Activated CD8-positive, alpha-beta T cell treated with anti-CD3 and anti-CD28 coated beads for 36 hours (primary cell): ENCODE measurements at places on chromosomes 1 and 21. TPM values are rescaled to one million over a fixed set of nuclear protein-coding genes. Genes with fewer than 3 reads are reported as not detected.
A peak's percentile ranks its signal among the peaks of the same experiment; 100 is the strongest.

RAP1GAP gene
- 1.6 TPM for total RNA-seq

DNA sequence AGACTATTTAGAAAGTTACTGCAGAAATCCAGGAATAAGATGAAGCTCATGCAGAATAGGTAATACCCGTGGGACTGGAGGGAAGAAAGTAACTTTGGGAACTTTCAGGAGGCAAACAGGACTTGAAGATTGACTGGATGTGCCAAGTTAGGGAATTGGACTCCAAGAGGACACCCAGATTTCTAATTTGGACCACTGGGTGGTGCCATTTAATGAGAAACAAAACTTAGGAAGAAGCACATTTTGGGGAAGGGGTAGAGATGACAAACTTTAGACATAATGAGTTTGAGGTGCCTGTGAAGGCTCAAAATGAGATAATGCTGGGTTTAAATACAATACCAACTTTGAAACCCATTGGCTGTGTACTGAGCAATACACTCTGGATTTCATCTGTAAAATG, 3.3 kb upstream of the B4GALT3 start:
- DNase-seq: no peak

- DNase-seq: no peak
Observed at GRCh38 chr1:1437904-1438376, 2.5 kb downstream of the VWA1 start.

CRNN gene
- not detected for total RNA-seq

DNA sequence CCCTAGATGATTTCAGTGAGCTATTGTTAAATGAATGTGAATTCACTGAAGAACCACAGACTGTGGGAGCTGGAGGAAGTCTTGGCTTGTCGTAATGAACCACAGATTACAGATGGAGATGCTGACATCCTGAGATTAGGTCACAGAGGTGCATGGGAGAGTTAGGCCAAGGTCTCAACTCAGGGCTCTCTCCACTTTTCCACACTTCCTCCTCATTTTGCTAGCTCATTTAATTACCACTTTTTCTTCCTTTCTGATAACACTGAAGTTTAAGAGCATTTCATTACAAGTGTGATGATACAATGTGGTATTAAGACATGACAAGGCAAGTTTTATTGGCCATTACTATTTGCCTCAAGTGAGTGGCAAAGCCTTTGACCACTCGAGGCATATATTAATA, 30.8 kb downstream of the ST6GALNAC3 start:
- no peak for DNase-seq

DNA sequence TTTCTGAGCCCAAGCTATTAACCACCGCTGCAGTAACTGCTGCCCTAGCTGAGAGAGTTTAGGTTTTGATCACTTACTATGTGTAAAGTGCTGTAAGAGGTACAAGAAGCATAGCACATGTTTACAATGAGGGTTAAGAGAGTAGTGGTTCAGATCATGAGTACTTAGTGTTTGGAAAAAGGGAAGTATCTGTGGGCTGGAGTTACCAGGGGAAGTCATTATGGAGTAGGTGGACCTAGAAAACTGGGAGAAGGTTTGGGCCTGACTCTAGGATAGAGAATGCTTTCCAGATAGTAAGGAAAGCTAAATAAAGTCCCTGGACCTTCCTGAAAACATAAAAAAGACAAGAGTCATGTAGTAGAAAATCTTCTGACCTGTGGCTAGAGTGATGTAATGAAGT, 149.6 kb upstream of the PLXNA2 start:
- DNase-seq: no peak

CLIC4 gene
- 21.8 TPM for total RNA-seq

VSIG8 gene
- not detected for total RNA-seq

XCL1 gene
- 106 TPM for total RNA-seq

KCNAB2 gene
- total RNA-seq: 299 TPM

DNA sequence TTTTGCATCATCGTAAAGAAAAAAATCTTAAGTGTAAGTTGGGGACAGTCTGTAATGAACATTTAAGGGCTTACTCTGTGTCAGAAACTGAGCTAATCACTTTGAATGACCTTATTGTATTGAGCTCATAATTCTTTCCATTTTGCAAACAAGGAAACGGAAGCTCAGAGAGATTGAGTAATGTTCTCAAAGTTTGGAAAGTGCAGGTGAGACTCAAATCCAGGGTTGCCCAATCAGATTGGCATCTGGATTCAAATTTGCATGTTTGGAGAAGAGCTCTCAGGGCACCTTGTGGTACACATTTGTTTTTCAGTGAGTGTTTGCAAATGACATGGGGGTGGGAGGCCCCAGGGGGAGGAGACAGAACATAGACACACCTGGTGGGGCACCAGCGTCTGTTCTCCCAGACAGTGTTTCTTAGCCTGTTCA, 8.0 kb downstream of the ALPL start:
- DNase-seq: no peak

- no peak for DNase-seq
Observed at GRCh38 chr21:42248783-42249597, 30.1 kb downstream of the ABCG1 start.

DNA sequence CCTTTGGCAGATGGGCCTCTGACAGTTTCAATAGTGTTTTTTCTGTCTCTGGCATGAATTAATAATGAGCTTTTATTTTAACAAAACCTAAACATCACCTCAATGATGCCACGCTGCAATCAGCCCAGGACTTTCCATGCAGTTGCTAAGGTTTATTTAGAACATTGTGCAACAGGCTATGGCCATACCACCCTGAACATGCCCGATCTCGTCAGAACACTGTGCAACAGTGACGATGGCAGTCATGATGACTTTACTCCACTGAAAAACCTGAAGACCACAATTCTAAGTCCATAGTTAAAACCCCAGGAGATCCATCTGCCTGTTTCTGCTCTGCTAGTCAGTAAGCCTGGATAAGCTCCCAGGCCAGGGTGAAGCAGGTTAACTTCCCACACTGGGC, 310.0 kb downstream of the PBX1 start:
- DNase-seq: no peak

DNA sequence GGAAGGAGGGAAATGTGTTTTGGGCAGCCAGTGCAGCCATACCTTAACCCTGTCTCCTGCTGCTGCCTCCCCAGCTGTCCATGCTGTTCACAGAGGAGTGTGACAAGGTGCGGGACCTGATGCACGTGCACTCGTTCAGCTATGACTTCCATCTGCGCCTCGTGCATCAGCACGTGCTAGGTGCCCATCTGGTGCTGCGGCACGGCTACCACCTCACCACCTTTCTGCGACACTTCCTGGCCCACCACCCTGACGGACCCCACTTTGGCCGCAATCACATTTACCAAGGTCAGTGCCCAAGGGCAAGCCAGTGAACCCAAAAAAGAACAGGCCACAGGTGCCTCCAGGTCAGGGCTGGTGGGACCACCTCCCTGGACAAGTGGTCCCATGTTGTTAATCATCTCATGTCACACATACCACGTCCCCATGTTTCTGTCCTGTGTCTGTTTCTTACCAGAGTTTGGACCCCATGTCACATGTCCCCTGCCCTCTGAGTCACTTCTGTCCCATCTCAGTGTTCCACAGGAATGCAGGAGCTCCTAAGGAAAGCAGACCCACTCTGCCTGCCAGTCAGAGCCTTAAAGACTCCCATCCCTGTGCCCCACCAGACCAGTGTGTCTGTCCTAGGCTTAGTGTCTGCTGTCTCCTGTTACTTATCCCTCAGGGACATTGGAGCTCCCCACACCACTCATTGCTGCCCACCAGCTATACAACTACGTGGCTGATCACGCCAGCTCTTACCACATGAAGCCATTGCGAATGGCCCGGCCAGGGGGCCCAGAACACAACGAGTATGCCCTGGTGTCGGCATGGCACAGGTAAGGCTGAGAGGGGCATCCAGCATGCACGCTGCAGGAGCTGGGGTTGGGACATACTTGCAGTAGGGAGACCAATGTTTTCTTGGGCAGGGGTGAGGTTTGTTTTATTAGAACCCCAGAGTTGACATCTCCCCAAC, 6.6 kb downstream of the HYI start:
- DNase-seq: no peak

EFNA1 gene
- total RNA-seq: 0.60 TPM

GRCh38 chr1:183778568-183779433, 26.1 kb upstream of the RGL1 start:
- no peak for DNase-seq

DNA sequence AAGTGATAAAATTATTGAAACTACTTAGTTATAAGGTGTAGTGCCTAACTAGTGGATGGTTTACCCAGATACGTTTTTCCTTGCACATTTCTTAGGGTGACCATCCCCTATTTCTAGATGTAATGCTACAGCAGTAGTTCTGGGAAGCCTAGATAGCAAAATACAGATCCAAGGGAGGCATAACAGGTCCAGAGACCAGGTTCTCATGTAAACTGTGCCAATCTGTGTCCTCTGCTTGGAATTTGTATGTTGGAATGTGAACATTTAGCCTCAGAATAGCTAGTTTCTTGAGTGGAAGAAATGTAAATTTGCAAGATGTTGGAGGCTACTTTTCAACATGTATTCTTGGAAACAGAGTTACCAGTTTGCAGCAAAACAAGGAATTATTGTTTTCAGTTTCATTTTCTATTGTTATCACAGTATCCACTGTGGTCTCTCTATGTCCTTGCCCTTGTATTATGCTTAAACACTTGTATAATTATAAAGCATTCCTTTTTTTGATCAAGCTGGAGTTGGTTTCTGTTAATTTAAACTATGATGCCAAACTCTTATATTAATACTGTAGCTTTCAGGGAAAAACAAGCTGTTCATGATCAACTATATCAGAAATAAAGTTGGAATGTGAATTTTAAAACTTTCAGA, 102.0 kb upstream of the BRINP3 start:
- DNase-seq: no peak

DNA sequence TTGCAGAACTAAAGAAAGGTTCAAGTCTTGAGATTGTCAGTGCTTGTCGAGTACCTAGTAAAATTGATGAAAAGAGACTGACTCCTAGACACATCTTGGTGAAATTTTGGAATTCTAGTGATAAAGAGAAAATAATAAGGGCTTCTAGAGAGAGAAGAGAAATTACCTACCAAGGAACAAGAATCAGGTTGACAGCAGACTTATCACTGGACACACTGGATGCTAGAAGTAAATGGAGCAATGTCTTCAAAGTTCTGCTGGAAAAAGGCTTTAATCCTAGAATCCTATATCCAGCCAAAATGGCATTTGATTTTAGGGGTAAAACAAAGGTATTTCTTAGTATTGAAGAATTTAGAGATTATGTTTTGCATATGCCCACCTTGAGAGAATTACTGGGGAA, 16.3 kb downstream of the L1TD1 start:
- no peak for DNase-seq

GRCh38 chr1:66342707-66343106, 191.2 kb upstream of the SGIP1 start:
- peak; percentile 21 for DNase-seq

DNA sequence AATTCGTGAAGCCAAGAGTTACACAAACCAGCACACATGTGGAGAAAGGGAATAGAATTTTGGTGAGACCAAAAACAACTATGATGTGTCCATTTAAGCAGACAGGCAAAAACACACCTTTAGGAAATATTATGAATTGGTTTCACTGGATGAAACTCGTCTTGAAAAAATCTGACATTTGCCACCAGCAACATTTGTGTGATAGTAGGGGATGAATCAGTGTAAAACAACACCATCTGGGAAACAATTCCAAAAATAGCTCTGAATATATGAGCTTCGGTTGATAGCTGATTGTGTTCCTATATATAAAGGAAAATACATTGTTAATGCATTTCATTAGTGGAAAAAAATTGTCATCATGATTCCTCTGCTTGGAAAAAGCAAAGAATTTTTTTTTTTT, 327.8 kb downstream of the PAPPA2 start:
- no peak for DNase-seq

DNA sequence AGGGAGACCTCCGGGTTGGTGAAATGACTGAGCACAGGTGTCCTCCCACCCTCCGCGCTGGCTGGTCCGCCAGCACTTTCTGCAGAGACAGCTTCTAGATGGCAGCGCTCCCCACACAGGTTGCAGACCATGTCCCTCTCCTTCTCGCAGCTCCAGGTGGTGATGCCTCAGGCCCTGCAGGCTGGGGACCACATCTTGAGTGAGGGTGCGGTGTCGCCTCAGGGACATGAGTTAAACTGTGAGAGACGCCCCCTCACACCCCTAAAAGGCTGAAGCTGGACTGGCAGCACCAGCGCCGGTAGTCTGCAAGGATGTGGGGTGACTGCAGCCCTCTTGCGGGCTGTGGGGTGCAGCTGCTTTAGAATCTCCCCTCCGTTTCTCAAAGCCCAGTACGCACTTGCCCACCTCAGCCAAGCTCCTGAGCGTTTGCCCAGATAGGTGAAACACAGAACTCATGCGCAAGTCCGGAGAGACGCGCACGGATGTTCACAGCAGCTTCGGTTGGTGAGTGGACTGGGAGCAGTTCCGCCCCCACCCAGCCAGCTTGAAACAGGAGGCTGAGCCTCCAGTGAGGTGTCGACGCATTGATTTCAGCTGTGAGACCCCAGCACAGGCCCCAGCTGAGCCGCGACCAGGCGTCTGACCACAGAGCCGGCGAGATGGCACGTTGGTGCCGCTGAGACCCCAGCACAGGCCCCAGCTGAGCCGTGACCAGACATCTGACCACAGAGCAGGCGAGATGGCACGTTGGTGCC, 28.6 kb downstream of the COL6A1 start:
- DNase-seq: no peak

- no peak for DNase-seq
Observed at GRCh38 chr21:21373969-21374368, 375.8 kb downstream of the NCAM2 start.

GRCh38 chr1:47752559-47752958, 244.6 kb downstream of the TRABD2B start:
- DNase-seq: no peak

DNA sequence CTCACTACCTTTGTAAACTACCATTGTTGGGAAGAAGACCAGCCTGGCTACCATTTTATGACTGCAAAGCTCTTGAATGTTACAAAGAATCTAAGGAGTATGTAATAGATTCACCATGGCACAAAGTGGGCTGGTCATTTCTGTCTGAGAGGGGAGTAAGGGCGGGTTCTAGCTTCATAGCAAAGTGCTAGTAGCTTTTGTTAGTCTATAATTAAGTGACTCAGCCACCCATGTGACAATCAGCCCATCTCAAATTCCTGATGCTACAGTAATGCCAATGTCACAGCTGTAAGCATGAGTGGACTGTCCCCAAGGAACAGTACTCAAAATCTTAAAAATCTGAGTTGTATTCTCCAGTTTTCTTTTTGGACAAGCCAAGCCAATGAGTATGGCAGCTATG, 15.4 kb upstream of the OTUD3 start:
- no peak for DNase-seq

GRCh38 chr21:45146801-45147200, 72.4 kb downstream of the ADARB1 start:
- no peak for DNase-seq

GRCh38 chr1:17460219-17460618, 20.7 kb upstream of the RCC2 start:
- no peak for DNase-seq

FCMR gene
- total RNA-seq: 49.4 TPM

TARS2 gene
- total RNA-seq: 43.3 TPM
